Activated B cell treated with CpG ODN at 0.5 μM for 24 hours (primary cell): ENCODE measurements at places on chromosomes 12 and 14.

GRCh38 chr12:28378736-28379135 lies 188.5 kb downstream of the CCDC91 start:
- no peak for DNase-seq

DNA sequence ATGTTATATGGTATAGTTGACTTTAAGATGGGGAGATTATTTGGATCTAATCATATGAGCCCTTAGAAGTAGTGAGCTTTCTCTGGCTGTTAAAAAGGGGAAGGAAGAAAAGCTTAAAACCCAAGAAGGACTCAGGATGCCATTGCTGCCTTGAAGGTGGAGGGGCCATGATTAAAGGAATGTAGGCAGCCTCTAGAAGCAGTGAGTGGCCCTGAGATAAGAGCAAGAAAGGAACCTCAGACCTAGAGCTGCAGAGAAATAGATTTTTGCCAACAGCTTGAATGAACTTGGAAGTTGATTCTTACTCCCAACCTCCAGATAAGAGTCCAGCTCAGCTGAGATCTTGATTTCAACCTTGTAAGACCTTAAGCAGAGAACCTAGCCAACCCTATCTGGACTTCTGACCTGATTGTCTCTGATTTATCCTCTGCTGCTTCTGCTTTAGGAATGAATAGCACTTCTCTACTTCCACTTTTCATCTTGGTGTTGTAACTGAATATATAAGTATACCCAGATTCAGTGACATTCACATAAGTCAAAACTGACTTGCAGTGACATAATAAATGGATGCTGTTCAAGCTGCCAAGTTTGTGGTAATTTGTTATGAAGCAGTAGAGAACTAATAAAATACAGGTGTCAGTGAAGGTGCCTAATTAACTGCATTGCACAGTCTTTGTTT lies 33.5 kb downstream of the RAD51B start:
- no peak for DNase-seq

- no peak for DNase-seq
Observed at GRCh38 chr12:94386422-94386821, 73.2 kb downstream of the CEP83 start.

- DNase-seq: no peak
Observed at GRCh38 chr12:64178122-64178521, 44.0 kb downstream of the KICS2 start.

GRCh38 chr12:215116-215515 lies 1.2 kb upstream of the SLC6A12 start:
- no peak for DNase-seq

DNA sequence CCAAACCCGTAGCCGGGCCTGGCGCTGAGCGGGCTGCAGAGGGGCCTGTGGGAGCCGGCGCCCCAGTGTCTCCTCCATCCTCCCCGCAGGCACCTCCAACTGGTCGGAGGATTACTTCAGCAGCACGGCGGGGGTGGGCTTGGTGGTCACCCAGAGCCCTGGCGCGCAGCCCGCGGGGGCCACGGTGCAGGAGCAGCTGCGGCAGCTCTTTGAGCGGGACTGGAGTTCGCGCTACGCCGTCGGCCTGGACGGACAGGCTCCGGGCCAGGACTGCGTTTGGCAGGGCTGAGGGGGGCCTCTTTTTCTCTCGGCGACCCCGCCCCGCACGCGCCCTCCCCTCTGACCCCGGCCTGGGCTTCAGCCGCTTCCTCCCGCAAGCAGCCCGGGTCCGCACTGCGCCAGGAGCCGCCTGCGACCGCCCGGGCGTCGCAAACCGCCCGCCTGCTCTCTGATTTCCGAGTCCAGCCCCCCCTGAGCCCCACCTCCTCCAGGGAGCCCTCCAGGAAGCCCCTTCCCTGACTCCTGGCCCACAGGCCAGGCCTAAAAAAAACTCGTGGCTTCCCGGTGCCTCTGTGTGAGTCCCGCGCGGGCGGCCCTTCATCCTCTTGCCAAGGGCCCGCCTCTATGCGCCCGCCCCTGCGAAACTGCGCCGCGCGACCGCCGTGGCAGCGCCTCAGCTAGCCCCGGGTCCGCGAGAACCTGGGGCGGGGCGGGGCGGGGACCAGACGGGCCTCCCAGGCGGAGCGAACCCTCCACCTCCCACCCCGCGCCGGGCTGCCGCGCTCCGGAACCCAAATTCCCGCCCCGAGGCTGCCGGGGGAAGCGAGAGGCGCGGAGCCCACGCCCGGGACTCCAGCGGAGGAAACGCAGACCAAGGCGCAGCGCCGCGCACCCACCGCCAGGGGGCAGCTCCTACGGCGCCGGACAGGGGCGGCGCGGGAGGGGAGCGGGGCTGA lies 8.3 kb downstream of the PLD4 start:
- DNase-seq: peak; percentile 86

GRCh38 chr12:93572712-93573551 lies 457 bp downstream of the SOCS2 start:
- DNase-seq: peak; percentile 43

DNA sequence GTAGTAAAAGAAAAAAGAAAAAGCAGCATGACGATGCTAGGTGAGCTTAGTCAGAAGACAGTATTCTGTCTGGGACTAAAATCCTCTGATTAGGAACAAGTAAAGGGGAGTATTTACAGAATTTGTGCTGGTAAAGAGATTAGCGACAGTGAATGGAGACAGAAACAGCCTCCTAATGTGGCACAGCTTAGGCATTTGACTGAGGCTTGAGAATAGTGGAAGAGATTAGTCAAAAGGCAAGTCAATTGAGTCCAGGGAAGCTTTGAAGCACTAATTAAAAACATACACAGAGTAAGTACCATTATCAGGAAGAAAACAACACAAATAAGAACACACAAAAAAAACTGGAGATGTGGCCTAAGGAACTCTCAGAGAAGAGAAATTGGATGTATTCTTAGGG lies 131.9 kb upstream of the CLEC14A start:
- no peak for DNase-seq
